ENCODE measurements at places on chromosomes 4 and X.

DNA sequence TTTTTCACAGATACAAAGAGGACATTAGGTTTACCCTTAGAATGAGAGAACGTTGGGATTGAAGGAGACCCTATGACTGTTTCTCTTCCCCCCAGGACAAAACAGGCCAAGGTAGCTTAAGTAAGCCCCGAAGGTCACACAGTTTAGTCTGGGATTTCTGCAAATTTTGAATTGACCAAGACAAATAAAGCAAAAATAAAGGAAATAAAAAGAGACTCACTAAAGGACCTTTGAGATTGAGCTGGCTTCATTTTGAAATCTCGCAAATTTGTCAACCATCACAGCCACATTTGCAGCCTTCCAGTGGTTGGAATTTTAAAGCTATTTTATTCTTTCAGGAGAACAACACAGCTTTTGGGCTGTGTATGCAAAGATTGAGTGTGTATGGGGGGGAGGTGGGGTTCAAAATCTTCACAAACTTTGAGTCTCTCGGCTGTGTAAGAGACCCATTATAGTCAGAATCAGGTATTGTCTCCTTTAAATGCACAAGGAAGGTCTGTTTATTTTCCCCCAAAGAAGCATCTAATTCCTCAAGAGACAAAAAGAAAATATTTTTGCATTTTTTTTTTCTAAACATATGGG lies 4.2 kb downstream of the TMSB4X start:
- no peak for DNase-seq

- DNase-seq = no peak
Observed at GRCh38 chr4:26083987-26084386, 170.0 kb downstream of the SMIM20 start.

DNA sequence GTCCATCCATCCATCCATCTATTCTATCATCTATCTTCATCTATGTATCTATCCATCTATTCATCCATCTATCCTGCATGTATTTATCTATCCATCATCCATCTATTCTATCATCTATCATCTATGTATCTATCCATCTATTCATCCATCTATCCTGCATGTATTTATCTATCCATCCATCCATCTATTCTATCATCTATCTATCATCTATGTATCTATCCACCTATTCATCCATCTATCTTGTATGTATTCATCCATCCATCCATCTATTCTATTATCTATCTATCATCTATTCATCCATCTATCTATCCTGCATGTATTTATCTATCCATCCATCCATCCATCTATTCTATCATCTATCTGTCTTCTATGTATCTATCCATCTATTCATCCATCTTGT lies 65.9 kb upstream of the PPP2R3B start:
- no peak for DNase-seq

DNA sequence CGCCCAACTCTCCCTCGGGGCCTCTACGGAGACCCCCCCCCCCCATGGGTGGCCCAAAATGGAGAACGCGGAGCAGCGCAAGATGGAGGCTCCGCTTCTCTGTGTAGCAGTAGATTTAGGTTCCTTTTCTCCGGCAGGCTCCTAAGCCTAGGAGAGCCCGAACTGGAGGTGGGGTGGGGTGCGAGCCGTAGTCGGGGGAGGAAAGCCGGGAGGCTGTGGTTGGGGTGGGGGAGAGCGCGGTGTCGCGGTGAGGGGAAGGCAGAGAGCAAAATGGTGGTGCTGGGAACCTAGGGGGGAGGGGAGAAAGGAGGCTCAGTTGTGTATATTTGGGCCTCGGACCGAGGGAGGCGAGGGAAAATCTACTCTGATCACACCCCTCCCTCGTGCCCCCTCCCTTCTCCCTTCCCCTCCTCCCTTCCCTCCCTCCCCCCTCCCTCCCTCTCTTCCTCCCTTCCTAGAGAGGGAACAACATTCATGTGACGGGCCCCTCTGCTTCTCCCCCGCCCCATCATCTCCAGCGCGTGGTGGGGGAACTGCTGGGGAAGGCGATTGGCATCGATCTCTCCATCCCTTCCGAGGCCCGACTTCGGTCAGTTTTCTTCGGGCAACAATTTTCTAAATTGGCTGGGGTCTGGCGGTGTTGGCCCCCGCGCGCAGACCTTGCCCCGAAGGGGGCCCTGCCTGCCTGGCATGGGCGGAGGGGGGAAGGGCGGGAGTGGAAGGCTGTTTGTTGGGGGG lies at the start of gene STAG2:
Gene STAG2, plus strand, starts transcription at position 439 of the 738 bp plus-strand sequence. CDS start 60,922 bp downstream, outside the sequence.
- DNase-seq = peak; percentile 18

DNA sequence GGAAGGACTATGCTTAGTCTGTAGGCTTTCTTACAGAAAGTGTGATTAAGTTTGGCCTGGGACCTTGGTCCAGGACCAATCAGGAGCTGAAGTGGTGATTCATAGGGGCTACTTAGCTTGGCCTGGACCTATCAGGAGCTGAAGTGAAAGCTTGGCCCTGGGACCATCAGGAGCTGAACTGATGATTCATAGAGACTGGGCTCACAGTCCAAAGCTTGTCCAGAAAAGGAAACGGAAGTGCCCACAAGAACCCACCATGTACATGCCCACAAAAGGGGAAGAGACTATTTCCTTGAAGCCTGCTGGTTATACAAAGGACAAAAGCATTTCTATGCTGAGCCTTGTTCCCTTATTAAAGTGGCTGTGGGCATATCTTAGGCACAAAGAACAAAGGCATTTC lies 12.6 kb downstream of the TENT5D start:
- no peak for DNase-seq

- no peak for DNase-seq
Observed at GRCh38 chrX:149275836-149276235, 229.3 kb downstream of the IDS start.

- no peak for DNase-seq
Observed at GRCh38 chrX:14448406-14448805, 80.9 kb upstream of the GLRA2 start.

- no peak for DNase-seq
Observed at GRCh38 chrX:56503941-56504673, 59.3 kb upstream of the UBQLN2 start.

GRCh38 chr4:105147016-105147552 lies 408 bp downstream of the TET2 start:
- DNase-seq = no peak

DNA sequence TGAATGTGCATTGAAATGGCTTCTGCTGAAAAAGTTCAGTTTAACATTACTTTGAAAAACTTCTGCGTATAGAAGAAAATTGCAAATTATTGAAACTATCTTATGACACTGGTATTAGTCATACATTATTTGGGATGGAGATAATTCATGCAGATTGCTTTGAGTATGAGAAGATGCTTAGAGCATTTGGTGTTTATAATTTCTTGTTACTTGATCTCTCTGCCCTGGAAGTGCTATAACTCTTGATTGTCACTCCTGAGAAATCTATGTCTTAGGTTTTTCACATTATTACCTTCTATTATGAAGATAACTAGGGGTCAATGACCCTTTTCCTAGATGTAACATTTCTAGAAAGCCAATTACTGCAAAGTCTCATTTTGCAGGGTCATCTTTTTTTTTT lies 36.4 kb downstream of the TMEM131L start:
- no peak for DNase-seq

- no peak for DNase-seq
Observed at GRCh38 chrX:73916931-73917667, 354.1 kb downstream of the CHIC1 start.

DNA sequence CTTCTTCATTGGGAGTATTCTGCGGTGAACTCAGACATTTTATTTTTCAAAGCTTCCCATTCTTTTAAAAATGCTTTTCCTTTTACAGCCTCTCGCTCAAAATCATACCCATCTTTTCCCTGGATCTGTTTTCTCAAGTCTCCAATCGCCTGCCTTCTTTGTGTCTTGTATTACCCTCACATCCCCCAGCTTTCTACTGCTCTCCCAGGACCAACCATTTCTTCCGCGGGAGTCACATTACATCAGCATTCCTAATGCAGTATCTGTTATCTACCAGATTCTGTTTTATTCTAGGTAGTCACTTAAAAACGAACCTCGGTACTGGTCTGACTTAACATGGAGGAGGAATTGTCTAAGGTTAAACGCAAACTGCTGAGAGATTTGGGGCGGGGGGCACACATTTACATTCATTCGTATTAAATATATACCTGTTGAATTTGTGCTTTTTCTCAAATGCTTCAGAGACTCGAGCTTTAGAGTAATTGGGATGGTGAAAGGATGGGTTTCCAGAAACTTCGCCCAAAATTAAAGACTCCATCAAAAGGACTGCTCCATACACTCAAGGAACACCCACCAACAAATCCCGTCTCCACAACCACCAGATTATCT lies 493 bp upstream of the UCHL1 start:
- no peak for DNase-seq

DNA sequence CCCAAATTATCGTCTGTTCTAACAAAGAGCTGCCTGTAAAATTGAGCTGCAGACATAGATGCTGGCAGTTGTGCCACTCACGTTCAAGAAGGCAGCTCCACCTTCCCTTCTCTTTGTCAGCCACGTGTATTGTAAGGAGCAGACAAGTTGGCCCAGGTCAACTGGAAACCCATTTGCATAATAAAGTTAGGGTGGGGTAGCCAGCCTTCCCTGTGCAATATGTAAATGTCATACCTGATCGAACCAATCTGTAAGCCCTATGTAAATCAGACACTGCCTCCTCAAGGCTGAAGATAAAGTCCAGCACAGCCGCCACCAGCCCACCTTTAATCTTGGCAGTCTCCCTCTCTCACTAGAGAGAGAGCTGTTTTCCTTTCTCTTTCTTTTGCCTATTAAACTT lies 117.2 kb downstream of the TMEM144 start:
- no peak for DNase-seq

GRCh38 chrX:14590693-14591424 lies 61.5 kb downstream of the GLRA2 start:
- DNase-seq = no peak

GRCh38 chr4:99815597-99816011 lies 1.0 kb upstream of the DAPP1 start:
- DNase-seq = no peak

DNA sequence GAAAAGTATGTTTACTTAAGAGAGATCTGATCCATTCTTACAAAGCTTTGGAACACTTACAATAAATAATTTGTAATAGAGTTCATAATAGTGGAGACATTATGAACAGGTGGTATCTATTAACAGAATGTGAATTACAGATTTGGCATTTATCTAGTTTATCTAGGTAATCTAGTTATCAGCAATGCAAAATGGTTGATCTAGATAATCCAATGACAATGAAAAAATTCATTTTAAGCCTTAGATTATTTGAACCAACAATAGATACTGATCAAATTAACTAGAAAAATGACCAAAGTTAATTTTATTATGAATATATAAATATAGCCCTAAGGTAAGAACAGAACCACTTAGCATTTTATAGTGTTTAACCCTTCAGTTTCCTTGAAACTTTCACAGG lies 10.4 kb upstream of the NSUN7 start:
- no peak for DNase-seq

DNA sequence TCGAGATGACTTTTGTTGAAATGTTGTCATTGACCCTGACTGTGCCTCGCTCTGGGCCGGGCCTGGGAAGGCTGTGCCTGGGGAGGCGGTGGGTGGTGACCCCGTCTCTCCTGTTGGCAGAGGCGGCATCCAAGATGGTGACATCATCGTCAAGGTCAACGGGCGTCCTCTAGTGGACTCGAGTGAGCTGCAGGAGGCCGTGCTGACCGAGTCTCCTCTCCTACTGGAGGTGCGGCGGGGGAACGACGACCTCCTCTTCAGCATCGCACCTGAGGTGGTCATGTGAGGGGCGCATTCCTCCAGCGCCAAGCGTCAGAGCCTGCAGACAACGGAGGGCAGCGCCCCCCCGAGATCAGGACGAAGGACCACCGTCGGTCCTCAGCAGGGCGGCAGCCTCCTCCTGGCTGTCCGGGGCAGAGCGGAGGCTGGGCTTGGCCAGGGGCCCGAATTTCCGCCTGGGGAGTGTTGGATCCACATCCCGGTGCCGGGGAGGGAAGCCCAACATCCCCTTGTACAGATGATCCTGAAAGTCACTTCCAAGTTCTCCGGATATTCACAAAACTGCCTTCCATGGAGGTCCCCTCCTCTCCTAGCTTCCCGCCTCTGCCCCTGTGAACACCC lies 36.4 kb downstream of the HTRA3 start:
- no peak for DNase-seq

DNA sequence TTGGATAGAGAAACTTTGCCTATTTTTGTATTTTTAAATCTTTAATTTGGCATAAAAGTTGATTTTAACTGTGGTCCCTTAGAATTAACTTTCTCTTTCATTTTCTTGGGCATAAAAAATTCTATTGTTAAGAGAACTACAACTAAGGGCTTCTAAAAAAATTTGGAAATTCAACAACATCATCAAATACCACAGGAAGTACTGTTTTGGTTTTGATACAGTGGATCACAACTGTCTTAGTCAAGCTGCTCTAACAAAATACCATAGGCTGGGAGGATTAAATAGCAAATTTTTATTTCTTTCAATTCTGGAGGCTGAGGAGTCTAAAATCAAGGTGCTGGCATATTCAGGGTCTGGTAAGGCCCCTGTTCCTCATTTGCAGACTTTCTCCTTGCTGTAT lies 19.9 kb upstream of the NPFFR2 start:
- no peak for DNase-seq

- DNase-seq = no peak
Observed at GRCh38 chr4:55608591-55608990, 16.5 kb upstream of the PDCL2 start.

DNA sequence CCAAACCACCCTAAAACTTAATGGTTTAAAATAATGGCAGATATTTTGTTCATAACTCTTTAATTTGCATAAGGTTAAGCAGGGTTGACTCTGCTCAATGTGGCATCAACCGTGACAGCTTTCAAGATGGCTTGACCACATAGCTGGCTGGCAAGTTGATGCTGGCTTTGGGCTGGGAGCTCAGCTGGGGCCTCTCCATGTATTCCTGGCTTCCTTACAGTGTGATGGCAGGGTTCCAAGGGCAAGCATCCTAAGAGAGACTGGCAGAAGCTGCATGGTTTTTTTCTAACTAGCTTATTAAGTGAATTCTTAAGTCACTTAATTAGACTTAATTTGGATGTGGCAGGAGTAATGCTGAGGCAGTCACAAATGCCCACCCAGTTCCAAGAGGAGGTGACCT lies 4.5 kb downstream of the RP2 start:
- DNase-seq = no peak

DNA sequence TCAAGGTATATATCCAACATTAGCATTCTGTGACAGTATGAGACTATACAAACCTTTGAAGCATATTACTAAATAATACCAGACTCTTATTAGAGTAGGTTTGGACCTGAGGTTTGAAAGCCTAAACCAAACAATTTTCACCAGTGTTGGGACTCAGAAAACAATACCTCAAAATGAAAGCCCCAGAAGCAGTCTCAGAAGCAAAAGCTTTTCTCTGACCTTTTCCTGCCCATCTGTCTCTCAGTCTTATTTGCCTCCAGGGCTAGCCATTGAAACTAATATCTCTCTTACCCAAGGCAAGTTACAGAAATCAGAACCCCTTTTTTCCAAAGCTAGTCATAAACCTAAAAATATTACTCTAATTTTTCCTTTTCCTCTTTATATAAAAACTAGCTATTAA lies 163.3 kb downstream of the PTCHD1 start:
- no peak for DNase-seq

GRCh38 chr4:187149229-187149945 lies 425.7 kb upstream of the FAT1 start:
- DNase-seq = no peak

Data from stimulated activated CD8-positive, alpha-beta memory T cell treated with anti-CD3 and anti-CD28 coated beads, Interleukin-15, amount 100 ng/mL, for 4 hours (primary cell).